NCI-H524 treated with DMSO at 0.1 percent for 48 hours (cell line): ENCODE measurements at places on chromosomes 2 and 18.

DNA sequence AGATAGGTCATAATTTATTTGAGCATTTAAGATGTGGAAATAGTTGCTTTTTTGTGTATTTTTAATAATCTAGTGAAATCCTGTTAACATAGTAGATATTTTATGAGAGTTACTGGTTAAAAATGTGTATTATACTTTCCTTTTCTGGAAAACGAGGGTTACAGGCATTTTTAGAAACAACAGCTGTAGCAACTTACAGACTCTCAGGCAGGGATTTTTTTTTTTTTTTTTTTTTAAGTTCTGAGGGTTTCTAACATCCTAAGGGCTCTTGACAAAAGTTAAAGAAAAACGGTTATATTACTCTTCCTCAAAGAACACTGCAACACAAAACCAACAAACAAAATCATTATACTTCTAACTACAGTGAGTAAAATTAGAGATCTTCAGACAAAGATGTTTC lies 205.9 kb downstream of the ACKR3 start:
- no peak for DNase-seq

DNA sequence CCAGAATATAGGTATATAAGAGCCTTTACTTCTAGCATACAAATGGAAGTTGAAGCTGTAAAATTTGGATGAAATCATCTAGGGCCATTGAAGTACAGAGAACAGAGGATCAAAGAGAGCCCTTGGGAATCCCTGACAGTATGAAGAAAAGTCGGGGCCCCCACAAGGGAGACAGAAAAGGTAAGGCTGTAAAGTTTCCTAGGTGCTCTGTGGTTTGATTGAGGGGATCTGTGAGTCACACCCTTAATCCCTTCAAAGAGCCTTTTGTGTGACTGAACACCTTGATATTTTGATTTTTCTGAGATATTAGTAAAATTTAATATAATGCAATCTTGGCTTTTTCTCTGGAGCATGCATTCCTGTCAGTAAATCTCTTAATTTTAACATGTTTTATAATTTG lies 961.7 kb upstream of the TMEFF2 start:
- DNase-seq, result no peak

GRCh38 chr18:76410033-76410432 lies 85.0 kb downstream of the ZNF516 start:
- no peak for DNase-seq

GRCh38 chr2:127139766-127140165 lies 32.8 kb upstream of the BIN1 start:
- DNase-seq, result no peak

GRCh38 chr2:145356056-145356455 lies 836.1 kb upstream of the ZEB2 start:
- no peak for DNase-seq

GRCh38 chr2:207046724-207047123 lies 107.4 kb downstream of the CPO start:
- no peak for DNase-seq

GRCh38 chr2:71892896-71893295 lies 254.8 kb downstream of the CYP26B1 start:
- no peak for DNase-seq

GRCh38 chr2:200352636-200353035 lies 46.1 kb downstream of the SPATS2L start:
- no peak for DNase-seq

- no peak for DNase-seq
These were observed 16.5 kb upstream of the TTC39C start for GRCh38 chr18:23998018-23998417.

DNA sequence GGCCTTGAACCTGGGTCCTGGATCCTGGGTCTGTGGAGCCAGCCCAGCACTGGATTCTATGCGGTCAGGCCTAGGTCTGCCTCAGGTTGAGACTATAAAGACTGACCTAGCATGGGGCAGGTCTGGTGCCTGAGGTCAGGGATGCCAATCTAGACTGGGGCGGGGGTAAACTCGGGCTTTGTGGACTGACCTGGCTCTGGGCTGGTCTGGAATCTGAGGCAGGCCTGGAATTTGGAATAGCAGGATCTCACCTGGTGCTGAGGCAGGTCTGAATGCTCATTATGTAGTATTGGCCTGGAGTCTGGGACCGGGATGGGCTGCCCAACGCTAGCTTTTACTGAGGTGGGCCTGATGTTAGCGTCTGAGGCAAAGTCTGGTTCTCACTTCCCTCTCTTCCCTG lies 256.0 kb downstream of the KIAA1328 start:
- no peak for DNase-seq

GRCh38 chr2:64105670-64106461 lies 38.4 kb downstream of the PELI1 start:
- DNase-seq, result no peak

GRCh38 chr2:158999458-158999857 lies 31.0 kb downstream of the TANC1 start:
- DNase-seq, result no peak

GRCh38 chr18:10197097-10197496 lies 257.3 kb upstream of the APCDD1 start:
- no peak for DNase-seq

DNA sequence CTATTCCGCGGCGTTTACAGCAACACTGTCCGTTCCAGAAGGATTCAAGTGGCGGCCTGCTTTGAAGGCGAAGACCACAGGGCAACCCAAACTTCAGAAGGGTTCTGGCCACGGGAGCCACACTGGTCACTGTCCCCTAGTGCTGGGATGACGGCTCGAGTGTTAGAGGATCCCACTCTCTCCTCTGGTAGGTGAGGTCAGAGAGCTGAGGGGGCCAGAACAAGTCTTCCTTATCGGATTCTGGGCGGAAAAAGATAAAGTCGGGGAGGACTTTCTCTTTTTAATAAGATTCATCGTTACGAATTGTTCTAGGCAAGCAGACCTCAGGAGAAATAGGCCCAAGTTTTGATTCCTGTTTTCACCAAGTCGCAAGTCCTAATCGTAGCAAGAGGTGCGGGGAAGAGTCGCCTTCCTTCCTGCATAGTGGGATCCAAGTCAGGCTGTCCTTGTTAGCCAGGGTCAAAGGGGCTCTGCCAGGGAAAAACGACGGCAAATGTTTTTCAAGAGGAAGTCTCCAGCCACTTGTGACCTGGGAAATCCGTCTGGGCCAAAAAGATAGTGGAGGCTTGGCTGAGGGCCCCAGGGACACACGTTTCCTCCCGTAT lies 864 bp upstream of the MYL12A start:
- no peak for DNase-seq

GRCh38 chr2:105794926-105795574 lies 50.3 kb downstream of the NCK2 start:
- no peak for DNase-seq

DNA sequence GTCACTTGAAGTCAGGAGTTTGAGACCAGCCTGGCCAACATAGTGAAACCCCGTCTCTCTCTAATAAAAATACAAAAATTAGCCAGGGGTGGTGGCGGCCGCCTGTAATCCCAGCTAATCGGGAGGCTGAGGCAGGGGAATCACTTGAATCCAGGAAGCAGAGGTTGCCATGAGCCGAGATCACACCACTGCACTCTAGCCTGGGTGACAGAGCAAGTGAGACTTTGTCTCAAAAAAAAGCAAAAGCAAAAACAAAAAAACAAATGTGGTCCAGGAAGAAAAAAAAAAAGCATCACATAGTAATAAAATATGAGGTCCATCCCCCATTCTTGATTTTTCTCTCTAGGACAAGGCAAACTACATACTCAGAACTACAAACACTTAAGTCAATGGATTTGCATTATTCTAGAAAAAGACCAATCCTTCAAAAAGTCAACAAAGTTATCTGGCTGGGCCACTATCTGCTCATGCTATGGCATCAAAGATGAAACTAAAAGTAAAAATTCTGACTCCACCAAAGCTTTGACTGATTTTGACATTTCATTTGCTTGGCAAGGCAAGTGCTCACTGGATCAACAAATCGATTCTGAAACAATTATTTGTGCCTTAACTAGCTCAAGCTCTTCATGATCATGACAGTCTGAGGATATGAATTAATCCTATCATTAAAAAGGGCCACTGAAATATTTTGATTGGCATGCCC lies 28.4 kb downstream of the MEX3C start:
- DNase-seq, result no peak
